Ascending aorta (tissue), 2 donors: ENCODE measurements at places on chromosomes 11 and 22.

DNA sequence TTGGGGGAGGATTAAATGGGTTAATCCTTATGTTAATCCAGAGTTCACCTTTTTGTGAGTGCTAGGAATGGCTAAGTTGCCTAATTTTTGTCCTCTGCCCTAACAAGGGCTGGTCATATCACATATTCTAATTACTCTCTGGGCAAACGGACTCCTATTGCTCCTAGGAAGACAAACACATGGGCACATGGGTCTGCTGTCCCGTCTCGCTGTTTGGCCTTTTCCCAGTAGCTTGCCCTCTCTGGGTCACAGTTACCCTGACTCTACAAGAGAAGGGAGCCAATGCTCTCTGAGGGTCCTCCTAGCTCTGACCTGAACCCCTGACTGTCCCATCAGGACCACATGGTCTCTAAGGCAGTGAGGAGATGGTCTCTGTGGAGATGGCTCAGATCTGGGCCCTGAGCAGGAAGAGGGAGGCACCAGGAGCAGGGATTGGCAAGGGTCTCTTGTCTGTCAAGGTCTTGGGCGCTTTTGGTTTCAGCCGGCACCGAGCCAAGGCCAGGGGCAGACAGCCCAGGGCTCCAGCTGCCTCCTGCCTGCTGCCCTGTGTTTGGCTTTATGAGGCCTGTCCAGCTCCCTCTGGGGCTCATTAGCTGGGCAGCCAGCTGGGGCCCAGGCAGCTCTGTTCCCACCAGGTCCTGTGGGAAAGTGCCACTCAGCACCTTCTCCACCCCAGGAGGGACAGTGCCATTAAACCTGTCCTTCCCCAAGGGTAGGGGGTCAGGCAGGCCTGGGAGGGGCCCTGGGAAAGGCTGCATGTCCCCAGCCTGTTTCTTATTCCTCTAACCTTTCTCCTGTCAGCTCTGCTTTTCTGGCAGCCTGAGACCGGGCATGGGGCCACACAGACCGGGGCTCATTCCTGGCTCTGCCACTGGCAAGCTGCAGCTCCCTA, 559.9 kb downstream of the MN1 start:
- DNase-seq: peak; percentile 71

- no peak for DNase-seq
These were observed 1526.3 kb downstream of the BRD1 start for GRCh38 chr22:48301421-48301820.

DNA sequence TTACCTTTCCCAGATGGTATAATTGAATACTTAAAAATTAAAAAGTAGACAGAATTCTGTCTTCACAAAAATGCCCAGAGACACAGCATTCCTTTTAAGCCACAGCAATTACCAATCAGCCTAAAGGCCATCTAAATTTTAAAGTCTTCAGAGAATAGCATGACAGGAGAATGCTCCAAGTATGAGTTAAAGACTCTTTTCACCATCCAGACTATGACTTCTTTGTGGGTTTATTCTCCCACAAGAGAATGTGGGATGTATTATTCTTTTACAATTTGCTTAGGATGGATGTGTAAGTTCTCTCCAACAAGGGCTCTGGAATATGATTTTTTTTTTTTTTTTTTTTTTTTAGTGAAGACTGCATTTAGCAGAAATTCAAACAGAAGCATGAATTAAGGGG, 249.9 kb downstream of the TTC28 start:
- DNase-seq: no peak

DNA sequence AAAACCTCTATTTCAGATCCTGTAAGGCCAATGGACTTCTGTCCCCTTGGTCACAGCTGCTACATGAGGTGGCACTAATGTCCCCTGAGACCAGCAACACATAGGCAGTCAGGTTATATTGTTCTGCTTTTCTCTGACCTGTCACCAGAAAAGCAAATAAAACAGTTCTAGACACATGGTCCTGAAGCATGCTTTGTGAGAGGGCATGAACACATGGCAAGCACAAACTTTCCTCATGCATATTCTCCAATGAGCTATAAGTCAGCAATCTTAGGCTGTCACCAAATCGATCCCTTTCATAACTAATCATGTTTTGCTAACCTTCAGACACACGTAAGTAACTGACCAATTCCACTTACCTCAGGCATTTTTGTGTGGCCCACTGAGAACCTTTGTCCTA, 225.4 kb upstream of the ZC3H12C start:
- DNase-seq: no peak

DNA sequence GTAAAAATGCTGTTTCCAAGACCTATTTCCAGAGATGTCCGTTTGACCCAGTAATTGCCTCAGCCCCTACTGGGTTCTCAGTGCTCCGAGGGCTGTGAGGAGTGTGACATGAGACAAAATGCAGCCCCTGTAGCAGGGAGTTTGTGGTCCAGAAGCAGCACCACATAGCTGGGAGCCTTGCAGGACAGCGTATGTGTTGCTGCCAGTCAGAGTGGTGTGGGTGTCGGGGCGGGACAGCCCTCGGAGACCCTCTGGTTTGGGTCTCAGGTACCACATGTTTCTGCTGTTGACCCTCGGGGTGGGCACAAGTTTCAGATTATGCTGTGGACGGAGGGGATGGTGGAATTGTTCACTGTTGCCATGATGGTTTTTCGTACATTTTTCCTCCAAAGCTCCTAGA, 17.2 kb downstream of the TBC1D22A start:
- no peak for DNase-seq

- DNase-seq: no peak
These were observed 115.7 kb downstream of the ABTB2 start for GRCh38 chr11:34242037-34242625.

DNA sequence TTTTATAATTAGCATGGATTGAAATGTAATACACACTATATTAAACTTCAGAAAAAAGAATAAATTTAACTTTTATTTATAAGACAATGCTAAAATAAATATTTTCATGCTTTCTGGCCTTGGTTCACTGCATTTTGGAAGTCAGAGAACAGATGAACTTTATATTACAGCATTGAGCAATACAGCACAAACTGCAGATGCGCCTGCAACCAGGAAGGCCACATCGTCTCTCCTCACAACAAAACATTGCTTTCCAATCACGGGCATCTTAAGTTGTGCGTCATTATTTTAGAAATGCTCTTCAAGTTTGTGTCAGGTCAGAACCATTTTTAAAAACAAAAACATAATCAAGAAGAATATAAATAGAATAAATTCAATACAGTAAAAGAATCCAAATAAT, 89.3 kb upstream of the CEP126 start:
- DNase-seq: no peak

DNA sequence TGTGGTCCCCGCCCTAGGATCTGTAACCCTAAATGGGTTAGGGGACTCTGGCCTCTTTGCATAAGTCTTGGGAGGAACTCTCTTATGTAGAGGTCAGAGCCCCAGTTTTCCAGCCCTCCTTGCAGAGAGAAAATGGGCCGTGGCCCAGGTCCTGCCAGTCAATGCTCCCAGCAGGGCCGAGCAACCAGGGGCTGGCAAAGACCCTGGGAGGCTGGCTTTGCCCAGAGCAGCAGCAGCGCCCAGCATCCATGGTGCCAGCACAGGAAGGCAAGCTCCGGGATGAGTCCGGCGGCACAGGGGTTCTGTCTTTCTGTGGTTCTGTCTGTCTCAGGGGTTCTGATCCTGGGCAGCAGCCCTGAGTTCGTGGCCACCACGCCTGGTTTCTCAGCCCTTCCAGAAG, 684.8 kb downstream of the BRD1 start:
- DNase-seq: no peak

DNA sequence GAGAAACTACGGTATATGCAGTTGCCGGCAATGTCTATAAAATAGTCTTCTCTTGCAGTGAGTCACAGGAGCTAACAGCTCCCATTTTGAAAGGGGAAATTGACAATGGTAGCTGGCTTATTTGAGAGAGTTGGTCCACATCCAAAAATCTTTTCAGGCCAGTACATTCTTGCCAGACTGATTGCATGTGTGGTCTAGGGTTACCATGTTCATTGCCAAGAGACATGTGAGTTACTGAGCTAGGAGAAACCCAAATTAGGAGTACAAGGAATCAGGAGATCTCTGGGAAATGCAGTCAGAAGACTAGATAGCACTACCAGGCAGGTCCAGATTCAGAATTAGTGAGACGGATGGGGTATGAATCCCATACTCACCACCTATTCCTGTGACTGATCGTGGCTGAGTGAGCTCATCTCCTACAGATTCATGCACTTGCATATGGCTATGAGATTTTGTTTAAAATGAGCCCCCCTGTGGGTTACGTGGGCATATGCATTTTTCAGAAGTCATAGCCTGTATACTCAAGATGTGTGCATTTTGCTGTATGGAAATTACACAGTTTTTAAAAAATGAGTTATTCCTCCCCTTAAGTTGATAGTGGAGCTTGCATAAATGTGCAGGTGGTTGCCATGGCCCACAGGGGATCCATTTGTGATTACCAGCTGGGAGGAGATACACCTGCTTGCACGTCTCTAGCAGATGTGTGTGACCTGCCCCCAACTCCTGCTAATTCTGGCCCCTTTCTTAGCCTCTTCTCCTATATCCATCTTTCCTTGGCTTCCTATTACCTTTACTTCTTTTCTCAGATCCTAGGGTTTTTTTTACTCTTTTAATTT, 102.7 kb downstream of the COMMD9 start:
- DNase-seq: no peak

DNA sequence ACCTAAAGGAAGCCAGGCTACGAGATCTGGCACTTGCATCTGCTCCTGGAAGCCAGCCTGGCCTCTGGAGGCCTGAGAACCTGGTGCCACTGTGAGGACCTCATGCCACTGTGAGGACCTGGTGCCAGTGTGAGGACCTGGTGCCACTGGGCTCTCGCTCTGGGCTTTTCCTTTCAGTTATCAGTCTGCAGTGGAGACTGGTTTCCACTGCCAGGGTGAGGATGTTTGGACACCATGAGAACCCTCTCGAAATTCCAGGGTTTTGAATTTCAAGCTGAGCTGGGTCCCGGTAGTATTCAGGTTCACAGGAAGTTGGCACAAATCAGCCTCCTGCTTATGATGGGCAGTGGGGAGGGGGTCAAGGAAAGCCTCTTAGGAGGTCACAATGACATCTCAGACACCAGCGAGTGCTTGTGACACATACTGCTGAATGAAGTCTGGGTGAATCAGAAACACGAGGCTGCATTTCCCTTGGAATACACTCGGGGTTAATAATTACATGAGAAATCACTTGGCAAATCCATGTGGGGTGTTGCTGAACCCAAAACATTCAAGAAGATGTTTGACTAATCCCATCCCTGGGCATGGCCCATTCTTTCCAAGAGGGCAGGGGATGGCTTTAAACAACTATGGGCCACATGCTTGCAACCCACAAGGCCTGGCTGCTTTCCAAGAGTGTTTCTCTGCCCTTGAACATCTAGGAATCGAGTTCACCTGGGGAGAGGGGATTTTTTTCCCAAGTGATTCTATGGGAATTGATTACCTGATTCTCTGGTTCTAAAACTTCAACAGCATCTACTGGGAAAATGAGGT, 60.2 kb downstream of the LINC01488 start:
- DNase-seq: peak; percentile 38

DNA sequence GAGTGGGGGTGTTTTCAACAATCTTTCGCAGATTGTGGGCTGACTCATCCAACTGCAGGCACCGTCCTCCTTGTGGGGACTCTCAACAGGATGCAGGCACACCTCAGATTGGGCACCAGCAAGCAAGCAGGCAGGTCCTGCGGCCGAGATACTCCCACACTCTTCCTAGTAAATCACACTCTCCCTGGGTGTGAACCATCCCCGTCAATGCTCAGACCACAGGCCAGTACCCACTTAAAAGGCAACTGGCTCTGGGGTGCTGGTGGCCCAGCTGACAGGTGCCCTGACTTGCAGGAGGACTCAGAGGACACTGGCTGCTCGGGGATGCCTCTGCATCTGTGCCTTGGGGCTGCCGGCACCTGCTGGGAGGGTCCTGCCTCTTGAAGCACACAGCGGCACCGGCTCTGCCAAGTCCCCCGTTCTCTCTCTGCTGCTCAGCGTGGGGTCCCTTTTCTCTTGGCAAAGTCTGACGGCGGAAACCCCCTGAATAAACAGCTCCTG, 282.5 kb downstream of the CTTN start:
- no peak for DNase-seq

DNA sequence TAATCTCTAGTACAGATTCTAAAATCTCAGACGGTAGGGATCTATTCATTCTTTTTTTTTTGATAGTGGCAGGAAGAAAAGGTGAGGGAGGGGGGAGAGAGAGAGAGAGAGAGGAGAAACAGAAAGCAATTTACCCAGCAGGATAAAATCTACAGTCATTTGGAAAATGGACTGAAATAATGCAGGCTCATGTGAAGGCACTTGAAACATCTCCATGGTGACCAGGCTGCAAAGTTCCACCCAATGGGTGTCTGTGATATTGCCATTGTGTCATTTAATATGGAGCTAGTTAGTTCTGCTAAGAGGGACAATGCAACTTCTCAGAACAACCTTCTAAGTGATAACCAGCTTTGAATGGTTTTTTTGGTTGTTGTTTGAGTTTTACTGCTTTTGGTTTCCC, 165.2 kb upstream of the RAG2 start:
- DNase-seq: no peak

DNA sequence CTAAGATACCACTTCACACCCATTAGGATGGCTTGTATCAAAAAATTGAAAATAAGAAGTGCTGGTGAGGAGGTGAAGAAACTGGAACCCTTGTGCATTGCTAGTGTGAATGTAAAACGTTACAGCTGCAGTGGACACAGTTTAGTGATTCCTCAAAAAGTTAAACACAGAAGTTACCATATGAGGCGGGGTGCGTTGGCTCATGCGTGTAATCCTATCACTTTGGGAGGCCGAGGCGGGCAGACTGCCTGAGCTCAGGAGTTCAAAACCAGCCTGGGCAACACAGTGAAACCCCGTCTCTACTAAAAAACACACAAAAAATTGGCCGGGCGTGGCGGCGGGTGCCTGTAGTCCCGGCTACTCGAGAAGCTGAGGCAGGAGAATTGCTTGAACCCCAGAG, 43.5 kb downstream of the SGSM3 start:
- peak; percentile 63 for DNase-seq

GRCh38 chr11:125948278-125949051, 2.6 kb downstream of the VSIG10L2 start:
- DNase-seq: no peak

DNA sequence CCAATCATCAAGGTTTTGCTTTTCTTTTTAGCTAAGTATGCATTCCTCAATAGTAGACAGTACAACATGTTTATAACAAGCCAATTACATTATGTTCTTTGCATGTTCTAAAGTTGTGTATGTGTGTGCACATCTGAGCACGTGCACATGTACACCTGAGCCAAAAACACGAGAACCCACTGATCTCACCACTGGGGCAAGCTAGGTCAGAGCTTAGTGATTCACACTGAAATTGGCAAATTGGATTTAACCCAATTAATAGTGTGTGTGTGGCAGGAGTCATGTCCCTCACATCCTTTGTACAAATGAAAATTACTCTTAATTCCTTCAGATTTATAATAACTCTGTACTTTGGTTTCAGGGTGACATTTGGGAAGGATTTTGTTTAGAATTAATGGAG, 145.7 kb upstream of the TEAD1 start:
- DNase-seq: no peak

DNA sequence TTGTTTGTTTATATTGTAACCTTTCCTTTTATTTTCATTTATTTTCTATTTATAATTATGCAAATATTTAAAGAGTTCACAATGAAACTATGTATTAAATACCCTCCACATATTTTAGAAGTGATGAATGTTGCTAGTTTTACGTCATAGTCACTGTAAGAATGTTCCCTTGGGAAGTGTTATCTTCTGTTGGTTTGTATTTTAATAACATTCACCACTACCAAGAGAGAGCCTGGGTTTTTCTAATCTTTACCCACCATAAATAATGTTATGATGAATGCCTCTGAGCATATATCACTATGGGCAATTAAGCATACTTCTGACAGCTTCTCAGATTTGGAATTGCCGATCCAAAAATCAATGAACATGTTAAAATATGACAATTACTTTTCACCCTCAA, 80.7 kb downstream of the GGT1 start:
- DNase-seq: no peak

- DNase-seq: no peak
These were observed 7.2 kb downstream of the PPFIBP2 start for GRCh38 chr11:7520981-7521487.
